ENCODE measurements at places on chromosomes 1 and 21. TPM values are rescaled to one million over a fixed set of nuclear protein-coding genes. Genes with fewer than 3 reads are reported as not detected.

- H3K4me3 ChIP-seq: no peak overlapping the region
- H3K27ac ChIP-seq: no peak overlapping the region
- H3K36me3 ChIP-seq: no peaks in the 10 kb centered on the region
- no peaks in the 10 kb centered on the region for H3K27me3 ChIP-seq
Measured at GRCh38 chr1:33661811-33662454, 189.5 kb downstream of the ZSCAN20 start.

DNA sequence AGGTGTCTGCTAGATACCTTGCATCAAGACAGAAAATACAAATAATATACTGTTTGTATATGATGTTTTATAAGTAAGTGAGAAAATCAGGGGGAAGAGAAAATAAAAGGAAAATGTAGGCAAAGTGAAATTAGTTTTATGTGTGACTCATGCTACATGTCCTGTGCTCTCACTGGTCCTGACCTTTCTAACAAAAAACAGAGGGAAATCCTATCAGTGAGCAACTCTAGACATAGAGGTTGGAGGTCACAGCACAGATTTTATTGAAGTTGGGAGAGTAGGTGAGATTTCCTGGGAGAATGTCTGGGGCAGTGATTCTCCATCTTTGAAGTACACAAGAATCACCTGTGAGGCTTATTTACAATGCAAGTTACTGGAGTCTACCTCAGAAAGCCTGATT lies 9.5 kb downstream of the SCCPDH start:
- peaks cover 14% of the 10 kb centered on the region for H3K36me3 ChIP-seq
- H3K27me3 ChIP-seq: no peaks in the 10 kb centered on the region
- no peaks in the 10 kb centered on the region for H3K4me1 ChIP-seq
- H3K27ac ChIP-seq: no peak overlapping the region

DNA sequence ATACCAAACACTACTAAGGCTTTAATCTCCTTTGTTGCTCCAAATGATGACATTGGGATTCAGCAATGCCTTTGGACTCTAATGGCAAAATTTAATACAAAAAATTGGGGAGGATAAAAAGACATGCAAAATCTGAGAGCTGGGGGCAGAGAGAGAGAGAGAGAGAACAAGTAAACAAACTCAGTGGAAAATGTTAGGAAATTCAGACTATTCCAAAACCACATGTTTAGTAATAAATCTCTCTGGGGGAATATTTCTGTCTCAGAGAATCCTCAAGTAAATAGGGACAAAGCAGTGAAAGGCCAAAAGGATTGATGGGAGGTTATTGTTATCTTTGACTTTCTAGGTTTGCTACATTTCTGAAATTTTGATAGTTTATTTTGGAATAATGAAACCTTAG lies 65.7 kb downstream of the PLA2G4A start:
- no peaks in the 10 kb centered on the region for H3K36me3 ChIP-seq
- no peak overlapping the region for H3K27ac ChIP-seq
- no peak overlapping the region for H3K4me3 ChIP-seq
- no peak for DNase-seq
- H3K27me3 ChIP-seq: no peaks in the 10 kb centered on the region

TENT5C gene
- 0.39 TPM for total RNA-seq

LEFTY1 gene
- total RNA-seq: not detected

RGS13 gene
- not detected for total RNA-seq

PNRC2 gene
- total RNA-seq: 258 TPM

DNA sequence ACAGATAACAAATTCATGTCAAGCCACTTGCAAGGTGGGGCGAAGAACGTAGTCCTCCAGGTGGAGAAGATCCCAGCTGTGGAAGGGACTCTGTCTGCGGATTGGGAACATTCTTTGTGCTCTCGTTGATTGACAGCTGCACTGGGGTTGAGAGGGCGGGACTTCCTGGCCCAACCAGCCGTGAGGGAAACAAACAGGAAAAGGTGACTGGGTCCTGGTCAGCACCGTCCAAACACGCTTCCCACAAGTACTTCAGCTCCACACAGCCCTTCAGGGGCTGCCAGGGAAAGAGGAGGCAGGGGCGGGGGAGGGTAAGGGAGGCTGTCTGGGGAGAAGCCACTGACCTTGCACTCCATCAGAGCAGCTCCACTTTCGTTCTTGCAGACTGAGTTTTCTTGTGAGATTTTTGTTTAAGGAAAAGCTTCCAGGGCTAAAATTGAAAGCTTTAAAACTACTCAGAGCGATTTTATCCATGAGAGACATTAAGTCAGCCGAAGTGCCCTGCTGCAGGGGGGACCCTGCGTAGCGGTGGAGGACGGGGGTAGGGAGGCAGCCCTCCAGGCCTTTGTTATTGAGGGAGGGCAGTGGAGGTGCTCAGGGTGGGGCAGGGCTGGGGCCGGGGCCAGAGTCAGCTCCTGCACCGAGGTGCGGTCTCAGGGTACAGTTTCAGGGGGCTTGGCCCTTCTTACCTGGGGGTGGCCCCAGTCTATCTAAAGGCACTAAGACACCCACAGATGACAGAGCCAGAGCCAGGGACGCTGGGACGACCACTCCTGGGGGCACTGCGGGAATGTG lies 21.6 kb upstream of the STUM start:
- no peaks in the 10 kb centered on the region for H3K4me1 ChIP-seq
- H3K36me3 ChIP-seq: no peaks in the 10 kb centered on the region
- H3K27me3 ChIP-seq: no peaks in the 10 kb centered on the region
- H3K4me3 ChIP-seq: no peak overlapping the region

GRCh38 chr21:22890656-22891055 lies 1892.4 kb downstream of the NCAM2 start:
- no peak overlapping the region for H3K4me3 ChIP-seq
- no peaks in the 10 kb centered on the region for H3K36me3 ChIP-seq
- no peaks in the 10 kb centered on the region for H3K27me3 ChIP-seq
- H3K4me1 ChIP-seq: no peaks in the 10 kb centered on the region
- H3K27ac ChIP-seq: no peak overlapping the region

DNA sequence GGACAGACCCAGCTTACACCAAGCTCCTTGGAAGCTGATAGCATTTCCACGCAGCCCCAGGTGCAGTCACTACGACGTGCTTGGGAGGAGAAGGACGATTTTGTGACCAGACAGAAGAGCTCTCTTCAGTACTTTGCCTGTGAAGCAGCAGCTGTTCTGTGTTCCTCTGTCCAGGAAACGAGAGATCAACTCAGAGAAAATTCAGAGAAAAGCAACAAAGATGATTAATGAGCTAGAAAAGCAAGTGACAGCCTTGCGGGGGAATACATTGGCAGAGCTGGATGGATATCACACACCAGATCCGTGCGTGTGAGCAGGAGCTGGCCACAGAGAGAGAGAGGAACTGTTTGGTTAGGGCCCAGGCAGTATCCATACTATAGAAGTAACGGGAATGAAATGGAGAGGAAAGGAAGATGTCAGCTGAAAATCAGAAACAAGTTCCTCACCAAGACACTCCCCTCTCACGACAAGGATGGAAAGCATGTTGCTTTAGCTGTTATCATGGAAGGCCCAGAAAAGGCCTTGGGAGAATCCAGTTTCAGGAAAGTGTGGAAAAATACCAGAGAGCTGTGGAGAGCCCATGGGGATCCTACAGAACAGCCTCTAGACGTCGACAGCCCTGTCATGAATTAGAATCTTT lies 106.2 kb downstream of the TOMM20 start:
- H3K27me3 ChIP-seq: no peaks in the 10 kb centered on the region
- H3K4me3 ChIP-seq: no peak overlapping the region
- DNase-seq: no peak
- H3K27ac ChIP-seq: no peak overlapping the region
- peaks cover 11% of the 10 kb centered on the region for H3K4me1 ChIP-seq

UBIAD1 gene
- total RNA-seq: 17.7 TPM

LCE4A gene
- total RNA-seq: not detected

GRCh38 chr1:160451119-160451858 lies 50.9 kb downstream of the VANGL2 start:
- no peaks in the 10 kb centered on the region for H3K4me1 ChIP-seq
- H3K27ac ChIP-seq: no peak overlapping the region
- H3K4me3 ChIP-seq: no peak overlapping the region
- no peaks in the 10 kb centered on the region for H3K36me3 ChIP-seq
- DNase-seq: no peak

- H3K27me3 ChIP-seq: peaks cover 100% of the 10 kb centered on the region
- H3K27ac ChIP-seq: no peak overlapping the region
- no peaks in the 10 kb centered on the region for H3K36me3 ChIP-seq
- H3K4me3 ChIP-seq: peak overlapping the region; percentile 56
- DNase-seq: peak; percentile 87
- H3K4me1 ChIP-seq: peaks cover 16% of the 10 kb centered on the region
Measured at GRCh38 chr1:50978144-50978851, 8.3 kb downstream of the CDKN2C start.

DNA sequence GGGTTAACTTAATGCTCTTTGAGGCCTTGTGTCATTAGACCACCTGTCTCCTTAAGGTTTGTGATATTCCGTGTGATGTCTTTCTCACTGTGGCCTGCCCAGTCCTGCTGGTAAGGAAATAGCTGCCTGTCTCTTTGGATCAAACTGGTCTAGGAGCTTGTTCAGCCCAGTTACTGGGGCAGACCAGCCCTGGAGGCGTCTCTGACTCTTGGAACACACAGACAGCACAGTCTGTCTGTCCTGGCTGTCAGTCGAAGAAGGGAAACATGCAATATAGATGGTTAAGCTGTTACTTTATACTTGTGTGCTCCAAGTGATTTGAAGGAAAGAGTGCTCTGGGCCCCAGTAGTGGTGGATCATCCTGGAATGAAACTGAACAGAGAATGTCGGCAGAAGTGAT lies 20.4 kb downstream of the PBX1 start:
- no peak overlapping the region for H3K4me3 ChIP-seq
- H3K4me1 ChIP-seq: peaks cover 59% of the 10 kb centered on the region
- no peaks in the 10 kb centered on the region for H3K27me3 ChIP-seq
- H3K27ac ChIP-seq: no peak overlapping the region
- DNase-seq: no peak

- DNase-seq: no peak
- no peak overlapping the region for H3K27ac ChIP-seq
- H3K4me1 ChIP-seq: no peaks in the 10 kb centered on the region
- no peaks in the 10 kb centered on the region for H3K36me3 ChIP-seq
- no peak overlapping the region for H3K4me3 ChIP-seq
- H3K27me3 ChIP-seq: no peaks in the 10 kb centered on the region
Measured at GRCh38 chr1:227459977-227460376, 103.4 kb upstream of the ZNF678 start.

DNA sequence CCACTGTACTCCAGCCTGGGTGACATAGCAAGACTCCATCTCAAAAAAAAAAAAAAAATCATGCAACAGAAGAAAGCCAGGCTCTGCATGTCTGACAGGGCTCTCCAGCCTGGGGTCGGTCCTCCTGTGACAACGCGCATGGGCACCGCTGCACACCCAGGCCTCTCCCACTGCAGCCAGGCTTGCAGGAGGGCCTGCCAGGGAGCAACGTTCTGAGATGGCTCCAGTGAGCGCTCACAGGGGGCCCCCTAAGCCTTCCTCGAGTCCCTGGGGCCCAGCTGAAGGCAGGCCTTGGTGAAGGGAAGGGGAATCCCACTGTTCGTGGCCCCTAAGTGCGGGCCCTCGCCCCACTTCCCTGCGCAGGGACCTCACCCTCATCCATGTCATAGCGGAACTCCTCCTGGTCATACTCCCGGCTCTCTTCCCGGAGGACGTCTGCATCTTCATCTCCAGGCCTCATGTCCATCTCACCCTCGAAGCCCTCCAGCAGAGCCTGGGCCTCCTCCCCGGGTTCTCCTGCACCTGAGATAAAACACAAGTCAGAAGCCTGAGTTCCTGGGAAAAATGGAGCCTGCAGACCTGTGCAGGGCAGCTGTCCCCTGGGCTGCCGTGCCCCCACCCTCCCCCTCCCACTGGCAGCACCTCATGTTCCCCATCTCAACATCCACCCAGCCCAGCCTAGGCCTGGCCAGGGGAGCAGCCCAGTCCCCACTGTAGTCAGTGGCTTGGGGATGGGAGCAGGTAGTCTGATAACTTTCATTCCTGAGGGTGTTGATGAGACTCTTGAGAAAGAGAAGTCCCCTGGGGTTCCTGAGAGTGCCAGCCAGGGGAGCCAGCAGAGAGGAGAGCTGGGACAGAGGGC lies 20.3 kb downstream of the RSPH1 start:
- H3K27me3 ChIP-seq: no peaks in the 10 kb centered on the region
- no peaks in the 10 kb centered on the region for H3K36me3 ChIP-seq
- H3K4me3 ChIP-seq: no peak overlapping the region
- no peak for DNase-seq
- H3K27ac ChIP-seq: no peak overlapping the region
- H3K4me1 ChIP-seq: peaks cover 4% of the 10 kb centered on the region

DNA sequence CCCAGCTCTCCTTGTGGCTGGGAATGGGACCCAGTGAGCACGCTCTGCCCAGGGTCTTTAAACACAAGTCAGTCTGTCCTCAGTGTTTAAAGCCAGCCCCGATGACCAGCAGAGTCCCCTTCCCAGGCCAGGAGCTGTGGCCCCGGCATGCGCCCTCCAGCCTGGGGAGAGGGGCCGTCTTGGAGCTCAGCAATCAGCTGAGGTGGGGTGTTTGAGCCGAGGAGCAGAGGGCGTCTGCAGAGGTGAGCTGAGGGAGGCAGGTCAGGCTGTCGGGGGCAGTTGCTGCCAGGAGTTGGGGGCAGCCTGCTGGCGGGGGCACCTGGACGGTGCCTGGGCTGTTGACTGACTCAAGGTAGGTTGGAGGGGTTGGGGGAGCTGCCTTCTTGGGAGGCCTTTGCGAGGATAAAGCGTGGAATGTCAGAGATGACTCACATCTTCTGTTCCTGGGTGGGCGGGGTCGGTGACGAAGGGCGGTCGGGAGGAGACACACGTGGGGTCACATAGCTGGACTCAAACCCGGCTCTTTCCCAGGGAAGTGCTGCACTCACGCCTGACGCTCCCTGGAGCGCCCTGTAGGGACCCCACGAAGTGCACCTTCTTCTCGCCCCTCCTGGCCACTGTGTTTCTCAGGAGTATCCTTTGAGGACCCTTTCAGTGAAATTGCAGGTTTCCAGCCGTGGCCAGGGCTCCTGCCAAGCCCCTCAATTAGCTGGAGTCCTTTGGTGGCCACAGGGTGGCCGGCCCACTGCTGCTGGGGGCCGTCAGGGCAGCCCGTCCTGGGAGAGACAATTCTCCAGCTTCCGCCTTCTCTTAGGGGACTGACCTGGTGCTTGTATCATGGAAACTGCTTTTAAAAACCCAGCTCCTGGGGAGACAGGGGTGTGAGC lies 86.2 kb downstream of the SIK1 start:
- no peak overlapping the region for H3K27ac ChIP-seq
- DNase-seq: no peak
- H3K27me3 ChIP-seq: no peaks in the 10 kb centered on the region
